Activated gamma-delta T cell (primary cell): ENCODE measurements at places on chromosomes 16 and 17.

DNA sequence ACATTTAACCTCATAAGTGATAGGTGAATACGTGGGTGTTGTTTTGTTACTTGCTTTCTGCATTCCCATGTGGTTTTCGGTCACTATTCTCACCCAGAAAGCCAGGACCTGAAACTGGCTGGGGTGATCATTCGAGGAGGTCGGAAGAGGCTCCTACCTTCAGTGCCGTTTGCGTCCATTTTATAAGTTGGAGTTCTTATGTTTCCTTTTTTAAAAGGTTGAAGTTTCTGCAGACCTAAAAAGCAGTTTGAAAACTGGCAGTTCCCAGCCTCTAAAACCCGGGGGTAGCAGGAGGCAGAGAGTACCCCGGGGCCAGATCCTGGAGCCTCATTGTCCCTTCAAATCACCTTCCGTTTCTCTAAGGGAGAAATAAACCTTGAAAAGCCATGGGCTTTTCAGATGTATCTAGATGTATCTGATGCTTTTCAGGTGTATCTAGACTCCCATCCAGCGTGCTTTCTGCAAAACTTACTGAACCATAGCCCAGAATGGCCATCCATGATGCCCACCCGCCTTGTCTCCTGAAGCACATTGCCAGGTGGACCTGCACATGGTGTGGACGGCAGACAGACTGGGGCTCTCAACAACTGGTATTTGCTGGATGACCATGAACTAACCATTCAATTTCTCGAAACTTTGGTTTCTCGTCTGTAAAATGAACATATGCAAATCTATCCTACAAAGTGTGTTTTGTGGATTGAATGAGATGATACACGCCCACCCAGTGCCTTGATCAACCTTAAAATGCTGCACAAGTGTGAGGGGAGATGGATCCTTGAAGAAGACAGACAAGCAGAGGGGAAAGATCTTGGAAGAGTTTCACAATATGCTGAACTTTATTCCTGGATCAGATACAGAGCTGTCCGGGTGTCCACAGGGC is 1.3 kb downstream of the NLRC5 start:
- no peak for DNase-seq

DNA sequence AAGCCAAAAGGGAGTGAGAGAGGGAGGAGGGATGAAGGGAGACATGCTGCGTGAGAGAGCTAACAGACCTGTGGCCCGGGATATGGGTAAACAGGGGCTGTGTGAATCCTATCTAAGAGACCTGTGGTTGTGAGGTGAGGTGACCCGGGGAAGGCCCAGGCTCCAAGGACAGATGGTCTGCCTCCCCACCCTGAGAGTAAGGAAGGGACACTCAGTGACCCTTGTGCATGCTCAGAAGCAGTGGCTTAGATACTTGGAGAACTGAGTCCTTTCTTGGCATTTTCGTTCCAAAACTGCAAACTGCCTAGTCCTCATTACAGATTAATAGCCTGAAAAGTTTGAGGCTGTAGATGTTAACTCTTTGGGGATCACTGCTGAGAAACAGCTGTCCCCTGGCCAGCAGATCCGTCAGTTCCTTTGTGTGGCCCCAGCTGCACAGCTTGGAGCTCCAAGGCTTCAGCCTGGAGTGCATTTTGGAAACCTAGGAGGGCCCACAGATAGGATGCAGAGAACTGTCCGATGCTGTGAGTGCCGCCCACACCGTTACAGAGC is 121.6 kb downstream of the SMG6 start:
- DNase-seq, result no peak

DNA sequence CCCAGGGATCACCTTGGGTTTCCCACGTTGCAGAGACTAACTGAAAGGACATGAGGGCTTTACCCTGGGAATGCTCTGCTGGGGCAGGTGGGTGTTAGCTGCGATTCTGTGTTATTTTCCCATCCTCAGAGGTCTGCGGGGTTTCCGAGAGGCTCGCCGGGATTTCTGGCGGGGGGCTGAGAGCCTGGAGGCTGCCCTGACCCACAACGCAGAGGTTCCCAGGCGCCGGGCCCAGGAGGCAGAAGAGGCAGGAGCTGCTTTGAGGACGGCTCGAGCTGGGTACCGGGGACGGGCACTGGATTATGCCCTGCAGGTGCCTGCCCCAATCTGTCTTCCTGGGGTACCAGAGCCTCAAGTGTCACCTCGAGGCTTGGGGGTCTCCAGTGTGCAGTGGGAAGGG is 6.9 kb downstream of the ACAP1 start:
- DNase-seq, result no peak

GRCh38 chr16:13999895-14000425 is 71.2 kb upstream of the MRTFB start:
- DNase-seq, result no peak

DNA sequence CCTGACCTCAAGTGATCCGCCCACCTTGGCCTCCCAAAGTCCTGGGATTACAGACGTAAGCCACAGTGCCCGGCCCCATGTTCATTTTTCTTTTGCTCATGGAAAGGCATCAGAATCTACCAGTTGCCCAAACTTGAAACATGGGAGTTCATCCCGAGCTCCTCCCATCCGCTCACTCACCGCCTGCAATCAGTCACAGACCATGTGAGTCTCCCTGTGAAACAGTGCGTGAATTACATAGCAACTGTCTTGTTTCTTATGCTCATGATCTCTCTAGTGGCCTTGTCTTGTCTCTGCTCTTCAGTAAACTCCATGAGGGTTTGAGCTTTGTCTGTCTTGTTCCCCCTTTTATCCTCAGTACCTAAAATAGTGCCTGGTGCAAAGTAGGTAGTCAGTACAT is 52.1 kb upstream of the TNRC6A start:
- no peak for DNase-seq

- DNase-seq, result no peak
Observed at GRCh38 chr17:80337195-80337895, 76.7 kb downstream of the RNF213 start.

DNA sequence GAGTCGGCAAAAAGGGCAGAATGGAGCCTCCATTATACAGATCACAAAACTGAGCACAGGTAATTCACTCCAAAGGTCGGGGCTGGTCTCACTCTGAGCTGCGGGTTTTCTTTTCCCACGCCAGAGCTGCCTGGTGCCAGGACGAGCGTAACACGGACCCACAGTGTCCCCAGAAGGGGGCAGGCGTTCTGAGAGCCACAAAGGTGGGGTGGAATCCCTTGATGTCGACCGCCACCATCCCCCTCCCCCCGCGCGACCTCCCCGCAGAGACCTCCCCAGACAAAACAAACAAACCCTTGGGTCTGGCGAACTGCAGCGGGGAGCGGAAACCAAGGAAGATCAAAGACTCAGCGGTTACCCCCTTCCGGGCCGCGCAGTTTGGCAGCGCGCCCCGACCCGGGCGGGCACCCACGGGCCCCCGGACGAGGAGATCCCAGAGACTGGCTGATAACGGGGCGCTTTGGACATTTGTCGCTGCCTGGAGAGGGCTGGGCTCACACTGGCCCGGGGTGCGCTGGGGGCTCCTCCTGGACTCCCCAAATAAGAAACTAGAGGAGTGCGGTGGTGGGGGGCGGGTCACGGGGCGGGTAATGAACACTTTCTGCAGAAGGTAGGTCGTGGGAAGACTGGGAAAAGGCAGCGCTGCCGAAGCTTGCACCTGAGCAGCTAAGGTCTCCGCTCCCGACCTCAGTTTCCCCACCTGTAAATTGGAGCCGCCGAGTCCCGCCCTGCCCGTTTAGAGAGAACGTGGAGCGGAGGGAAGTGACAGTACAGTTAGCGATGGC is 664 bp upstream of the NKD1 start:
- peak; percentile 77 for DNase-seq

- DNase-seq, result no peak
Observed at GRCh38 chr17:41002814-41003213, 3.1 kb upstream of the KRTAP3-2 start.

DNA sequence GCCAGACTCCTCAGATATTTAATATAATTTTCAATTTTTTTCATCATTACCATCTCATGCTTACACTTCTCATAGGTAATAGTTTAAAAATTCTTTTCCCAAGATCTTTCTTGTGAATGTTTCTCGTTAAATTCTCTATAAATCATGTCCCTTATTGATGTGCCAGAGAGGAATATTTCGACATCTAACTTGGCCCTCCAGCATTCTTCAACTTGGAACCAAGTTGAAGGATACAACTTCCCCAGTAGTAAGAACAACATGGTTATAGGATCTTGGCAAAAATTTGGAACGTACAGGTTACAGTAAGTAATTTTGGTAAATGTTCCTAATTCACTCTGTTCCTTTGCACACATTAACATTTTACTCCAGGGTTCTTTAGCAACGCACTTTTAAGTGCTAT is 731.8 kb downstream of the CDH11 start:
- DNase-seq, result no peak

- no peak for DNase-seq
Observed at GRCh38 chr16:54060599-54061421, 225.8 kb downstream of the IRX3 start.

GRCh38 chr17:17730250-17730935 is 49.1 kb downstream of the RAI1 start:
- no peak for DNase-seq

- no peak for DNase-seq
Observed at GRCh38 chr17:37211136-37211535, 164.6 kb upstream of the C17orf78 start.

- no peak for DNase-seq
Observed at GRCh38 chr16:85660843-85661739, 27.7 kb downstream of the GINS2 start.

GRCh38 chr16:9134739-9135138 is 43.3 kb downstream of the HAPSTR1 start:
- DNase-seq, result no peak

DNA sequence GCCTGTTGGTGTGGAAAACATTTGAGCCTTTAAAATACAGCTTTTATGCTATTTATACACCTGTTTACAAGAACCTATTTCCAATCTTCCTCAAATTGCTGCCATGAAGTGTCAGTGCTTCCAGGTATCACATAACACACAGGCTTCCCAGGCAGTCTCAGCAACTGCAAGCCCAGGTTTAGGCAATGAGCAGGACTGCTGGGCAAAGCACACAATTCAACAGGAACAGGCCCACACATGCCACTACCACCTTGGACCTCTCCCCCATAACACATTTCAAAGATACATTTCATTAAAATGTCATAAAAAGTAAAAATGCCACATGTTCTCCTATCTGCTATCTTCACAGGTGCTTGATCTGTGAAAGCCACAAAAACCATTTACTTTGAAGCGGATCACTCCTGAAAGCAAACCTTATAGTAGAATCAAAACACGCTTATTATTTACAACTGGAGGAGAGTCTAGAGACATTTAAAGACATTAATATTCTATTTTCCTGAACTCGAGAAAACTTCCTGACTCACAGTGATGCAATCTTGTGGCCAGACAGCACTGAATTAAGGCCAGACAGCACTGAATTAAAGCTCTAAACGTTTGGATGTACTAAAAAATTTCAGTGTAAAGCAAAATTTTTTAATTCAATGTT is 31.5 kb downstream of the ANKFY1 start:
- DNase-seq, result no peak

- no peak for DNase-seq
Observed at GRCh38 chr16:57013229-57013628, 23.9 kb downstream of the NLRC5 start.

- no peak for DNase-seq
Observed at GRCh38 chr17:1956134-1956533, 69.0 kb downstream of the RTN4RL1 start.

DNA sequence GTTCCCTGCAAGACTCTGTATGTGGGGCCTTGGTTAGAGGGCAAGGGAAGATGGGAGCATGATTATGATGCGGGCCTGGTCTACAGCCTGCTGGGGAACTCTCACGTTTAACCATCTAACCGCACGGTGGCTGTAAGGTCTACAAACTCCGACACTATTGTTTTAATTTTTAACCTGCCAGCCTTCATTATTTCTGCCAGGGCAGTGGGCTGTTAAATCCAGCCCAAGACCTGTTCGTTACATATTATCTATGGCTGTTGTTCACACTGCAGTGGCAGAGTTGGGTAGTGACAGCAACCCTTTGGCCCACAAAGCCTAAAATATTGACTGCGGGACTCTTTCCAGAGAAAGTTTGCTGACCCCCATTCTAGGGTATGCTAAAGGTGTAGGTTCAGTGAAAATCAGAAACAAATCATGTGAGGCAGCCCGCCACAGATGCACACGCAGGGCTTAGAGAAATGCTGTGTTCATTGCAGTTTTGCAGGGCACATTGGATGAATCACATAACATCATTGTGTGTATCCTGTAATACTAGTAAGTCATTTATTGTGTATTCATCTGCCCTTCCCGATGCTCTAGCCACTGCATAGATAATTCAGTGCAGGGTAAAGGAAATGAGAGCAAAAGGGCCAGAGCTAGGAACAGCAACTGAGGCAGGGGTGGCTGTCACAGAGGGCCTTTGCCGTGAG is 14.3 kb downstream of the SNX29 start:
- DNase-seq, result no peak

DNA sequence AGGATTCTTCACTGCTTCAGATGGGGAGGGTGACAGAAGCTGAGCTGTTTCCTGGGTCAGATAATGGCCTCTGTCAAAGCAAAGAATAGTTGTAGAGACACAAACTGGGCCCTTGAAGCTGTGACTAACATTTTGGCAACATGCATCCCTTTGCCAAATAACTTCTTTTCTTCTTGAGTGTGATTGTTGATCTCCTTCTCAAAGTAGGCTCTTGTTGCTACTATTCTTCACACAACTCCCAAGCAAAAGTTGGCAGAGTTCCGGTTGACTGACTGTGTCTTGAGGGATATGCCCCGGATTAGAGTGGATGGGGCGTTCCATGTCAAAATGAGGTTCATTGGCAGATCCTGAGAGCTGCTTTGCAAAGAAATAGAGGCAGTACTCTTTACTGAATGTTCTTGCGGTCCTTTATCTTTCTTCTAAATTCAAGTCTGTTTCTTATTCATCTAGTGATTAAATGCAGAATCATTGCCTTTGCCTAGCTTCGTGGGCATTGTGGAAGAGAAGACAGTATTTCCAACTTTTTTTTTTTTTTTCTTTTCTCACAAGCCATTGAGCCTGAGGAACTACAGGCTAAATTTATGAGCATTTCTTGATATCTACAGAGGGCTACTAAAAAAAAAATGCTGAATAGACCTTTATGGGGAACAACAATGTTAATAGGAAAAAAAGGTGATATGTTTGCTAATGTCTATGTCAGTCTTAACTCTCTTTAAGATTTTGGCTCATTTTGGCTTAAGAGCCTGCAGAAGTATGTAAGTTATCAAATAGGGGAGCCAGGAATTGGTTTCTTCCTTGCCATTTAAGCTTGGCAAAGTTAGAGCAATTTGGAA is 5.8 kb downstream of the WIPF2 start:
- DNase-seq, result no peak

DNA sequence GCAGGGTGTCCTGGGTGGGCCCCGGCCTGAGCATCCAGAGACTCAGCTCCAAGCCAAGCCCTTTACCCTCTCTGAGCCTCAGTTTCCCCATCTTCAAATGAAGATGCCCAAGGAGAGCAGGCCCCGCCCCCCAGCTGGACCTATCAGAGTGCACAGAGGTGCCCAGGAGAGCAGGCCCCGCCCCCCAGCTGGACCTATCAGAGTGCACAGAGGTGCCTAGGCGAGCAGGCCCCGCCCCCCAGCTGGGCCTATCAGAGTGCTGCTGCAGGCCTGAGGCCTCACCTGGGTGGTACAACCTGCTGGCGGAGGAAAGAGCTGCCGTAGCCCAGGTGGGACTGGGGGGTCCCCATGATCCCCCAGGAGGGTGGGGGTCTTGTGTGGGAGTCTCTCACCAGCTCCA is 3.4 kb upstream of the SSTR5 start:
- DNase-seq, result no peak

GRCh38 chr16:21959050-21959449 is 5.9 kb downstream of the UQCRC2 start:
- no peak for DNase-seq

GRCh38 chr17:40529991-40530390 is 28.6 kb upstream of the TNS4 start:
- DNase-seq, result no peak

- no peak for DNase-seq
Observed at GRCh38 chr17:78409191-78409928, 30.9 kb downstream of the PGS1 start.

GRCh38 chr17:55219934-55220333 is 44.8 kb upstream of the HLF start:
- DNase-seq, result no peak
